ENCODE measurements at places on chromosomes 1 and 21. TPM values are rescaled to one million over a fixed set of nuclear protein-coding genes. Genes with fewer than 3 reads are reported as not detected.
A peak's percentile ranks its signal among the peaks of the same experiment; 100 is the strongest.

GRCh38 chr1:119631433-119632102, 16.5 kb downstream of the ZNF697 start:
- peak; percentile 84 for DNase-seq

The PCNT gene
- 15.9 TPM for total RNA-seq

The HOOK1 gene
- 6.3 TPM for total RNA-seq

DNA sequence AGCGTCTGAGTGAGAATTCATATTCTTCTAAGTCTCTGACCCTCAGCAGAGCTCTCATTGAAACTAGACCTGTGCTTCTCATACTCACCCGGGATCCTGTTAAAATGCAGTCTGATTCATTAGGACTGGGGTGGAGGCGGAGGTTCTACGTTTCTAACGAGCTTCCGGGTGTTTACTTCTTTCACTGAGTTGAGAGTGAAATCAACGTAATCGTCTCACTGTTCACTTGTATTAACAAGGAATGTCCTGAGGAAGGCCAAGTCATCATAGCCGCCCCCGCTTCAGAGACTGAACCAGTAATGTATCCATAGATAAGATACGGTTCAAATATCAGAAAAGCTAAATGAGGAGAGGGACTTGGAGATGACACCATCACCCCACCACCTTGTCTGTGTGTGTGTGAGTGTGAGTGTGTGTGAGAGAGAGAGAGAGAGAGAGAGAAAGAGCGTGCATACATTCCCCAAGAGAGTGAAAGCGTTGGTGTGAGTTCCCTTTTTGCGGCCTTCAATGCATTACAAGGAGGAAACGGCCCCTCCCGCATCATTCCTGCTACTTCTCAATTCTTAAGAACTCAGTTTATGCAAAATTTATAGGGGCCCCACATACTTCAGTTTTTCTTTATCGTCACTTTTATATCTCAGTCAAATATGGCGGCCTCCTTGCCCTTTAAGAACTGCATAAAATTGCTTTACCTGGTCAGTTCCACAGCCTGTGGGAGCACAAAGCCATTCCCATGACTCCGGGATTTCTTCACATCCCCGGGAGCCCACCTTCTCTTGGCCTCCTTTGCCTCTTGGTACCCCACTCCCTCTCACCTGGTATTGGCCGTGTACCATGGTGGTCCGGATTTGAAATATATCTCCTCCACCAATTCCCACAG, 19.8 kb downstream of the KMO start:
- peak; percentile 13 for DNase-seq

GRCh38 chr1:91763252-91763651, 122.7 kb downstream of the TGFBR3 start:
- peak; percentile 22 for DNase-seq

- DNase-seq = no peak
Observed at GRCh38 chr1:197218857-197219256, 49.2 kb upstream of the CRB1 start.

- DNase-seq = peak; percentile 62
Observed at GRCh38 chr1:16082283-16083038, 9.0 kb upstream of the FAM131C start.

The MAGI3 gene
- 33.2 TPM for total RNA-seq
